CD4-positive, alpha-beta T cell (primary cell): ENCODE measurements at places on chromosomes 12 and 14.

GRCh38 chr14:100654025-100654813 lies 67.0 kb upstream of the BEGAIN start:
- DNase-seq: no peak

GRCh38 chr12:71945883-71946282 lies 7.2 kb downstream of the TPH2 start:
- DNase-seq: no peak

- DNase-seq: no peak
Measured at GRCh38 chr14:102802834-102803523, 25.7 kb downstream of the TRAF3 start.

- DNase-seq: no peak
Measured at GRCh38 chr14:91008759-91009409, 51.6 kb downstream of the RPS6KA5 start.

GRCh38 chr12:11136075-11136474 lies 1.6 kb upstream of the TAS2R30 start:
- DNase-seq: no peak

DNA sequence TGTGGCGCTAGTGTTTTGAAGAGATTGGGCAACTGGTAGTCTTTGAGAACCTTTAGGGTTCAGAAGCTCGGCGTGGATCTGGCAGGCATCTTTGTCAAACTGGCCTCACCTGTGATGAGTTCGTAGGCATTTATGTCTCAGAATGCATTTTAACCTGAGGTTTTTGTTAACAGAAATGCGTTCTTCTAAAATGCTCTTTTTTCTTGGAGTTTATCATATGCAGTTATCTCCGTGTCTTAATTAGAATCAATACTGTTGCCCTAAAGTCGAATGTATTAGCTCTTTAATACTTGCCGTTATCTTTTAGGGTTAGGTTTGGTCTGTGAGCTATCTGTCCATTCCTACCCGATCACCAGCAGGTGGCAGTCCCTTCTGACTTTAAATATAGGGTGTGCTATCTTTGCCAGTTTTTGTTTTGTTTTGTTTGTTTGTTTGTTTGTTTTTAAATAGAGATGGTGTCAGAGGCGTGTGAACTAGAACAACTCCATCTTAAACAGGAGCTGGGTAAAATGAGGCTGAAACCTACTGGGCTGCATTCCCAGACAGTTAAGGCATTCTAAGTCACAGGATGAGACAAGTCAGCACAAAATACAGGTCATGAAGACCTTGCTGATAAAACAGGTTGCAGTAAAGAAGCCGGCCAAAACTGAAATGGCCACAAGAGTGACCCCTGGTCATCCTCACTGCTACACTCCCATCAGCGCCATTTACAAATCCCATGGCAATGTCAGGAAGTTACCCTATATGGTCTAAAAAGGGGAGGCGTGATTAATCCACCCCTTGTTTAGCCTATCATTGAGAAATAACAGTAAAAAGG lies 1.4 kb downstream of the ATF1 start:
- peak; percentile 8 for DNase-seq

DNA sequence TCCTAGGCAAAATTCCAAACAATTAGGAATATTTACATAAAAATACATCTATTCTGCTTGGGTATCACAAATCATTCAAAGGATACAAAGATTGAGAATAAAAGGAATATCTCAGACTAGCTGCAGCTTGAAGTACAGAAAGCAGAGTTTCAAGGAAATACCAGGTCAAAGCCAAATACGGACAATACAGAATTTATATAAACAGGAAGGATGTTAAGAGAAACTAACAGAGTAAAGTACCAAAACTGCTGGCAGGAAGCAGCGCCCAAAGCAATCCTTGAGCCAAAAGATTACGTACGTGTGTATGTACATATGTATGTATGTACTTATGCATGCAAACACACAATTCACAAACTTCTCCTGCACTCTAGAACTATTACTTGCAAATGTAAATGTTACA lies 86.6 kb downstream of the PPP1R12A start:
- peak; percentile 58 for DNase-seq

- DNase-seq: no peak
Measured at GRCh38 chr14:56121816-56122215, 3.6 kb downstream of the PELI2 start.
